Mucosa of gallbladder (tissue), 1 donor: ENCODE measurements at places on chromosomes 1 and 21. TPM values are rescaled to one million over a fixed set of nuclear protein-coding genes. Genes with fewer than 3 reads are reported as not detected.

- no peak for DNase-seq
Observed at GRCh38 chr1:152866321-152866720, 6.5 kb downstream of the LCE7A start.

- no peak for DNase-seq
Observed at GRCh38 chr1:211484755-211485479, 7.0 kb downstream of the RD3 start.

CRNN gene
- not detected for total RNA-seq

RGS2 gene
- total RNA-seq: 59.7 TPM

ATXN7L2 gene
- total RNA-seq: 5.4 TPM

DNA sequence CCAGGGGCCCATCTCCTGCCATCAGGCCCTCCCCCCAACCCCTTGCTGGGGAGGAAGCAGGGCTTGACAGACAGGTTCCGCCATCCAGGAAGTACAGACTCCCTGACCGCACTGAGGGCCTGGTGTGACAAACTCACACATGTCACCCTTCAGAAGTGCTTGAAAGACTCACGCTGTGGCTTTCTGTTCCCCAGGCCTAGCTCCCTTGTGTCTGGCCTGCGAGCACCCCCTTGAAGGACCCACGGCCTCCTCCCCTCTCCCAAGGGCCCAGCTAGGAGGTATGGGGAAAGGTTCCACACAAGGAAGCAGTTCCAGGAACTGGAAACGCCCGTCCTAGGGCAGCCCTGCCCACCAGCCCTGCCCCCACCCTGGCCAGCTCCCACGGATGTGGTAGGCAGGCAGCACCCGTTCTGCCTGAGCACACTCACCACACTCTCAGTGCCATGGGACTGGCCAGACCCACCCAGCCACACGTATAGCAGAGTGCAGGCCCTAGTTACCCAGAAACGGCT lies 26.7 kb downstream of the SLC2A1 start:
- DNase-seq: peak; percentile 78

GPR3 gene
- total RNA-seq: 0.09 TPM

IBA57 gene
- total RNA-seq: 12.8 TPM

DNA sequence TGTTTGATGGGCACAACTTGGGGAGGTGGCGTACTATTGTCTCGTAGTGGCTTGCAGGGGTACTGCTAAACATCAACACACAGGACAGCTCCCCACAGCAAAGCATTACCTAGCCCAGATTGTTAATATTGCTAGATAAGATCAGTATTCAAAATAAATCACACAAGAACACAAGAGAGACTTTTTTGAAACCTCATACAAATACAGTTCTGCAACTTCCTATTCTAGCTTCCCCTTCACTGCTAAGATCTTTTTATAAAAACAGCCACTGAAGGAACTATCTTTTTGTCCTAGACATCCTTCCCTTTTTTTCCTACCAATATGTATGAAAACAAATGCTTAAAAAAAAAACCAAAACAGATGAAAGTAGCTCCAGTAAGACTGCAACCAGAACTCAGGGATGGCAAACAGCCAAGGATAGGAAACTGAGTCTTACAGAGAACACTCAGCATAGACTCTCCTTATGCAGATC lies 137.8 kb upstream of the KRTAP19-8 start:
- DNase-seq: no peak

- no peak for DNase-seq
Observed at GRCh38 chr1:176857632-176858031, 306.9 kb downstream of the ASTN1 start.

GADD45A gene
- 60.9 TPM for total RNA-seq

ZRANB2 gene
- 65.4 TPM for total RNA-seq

DNA sequence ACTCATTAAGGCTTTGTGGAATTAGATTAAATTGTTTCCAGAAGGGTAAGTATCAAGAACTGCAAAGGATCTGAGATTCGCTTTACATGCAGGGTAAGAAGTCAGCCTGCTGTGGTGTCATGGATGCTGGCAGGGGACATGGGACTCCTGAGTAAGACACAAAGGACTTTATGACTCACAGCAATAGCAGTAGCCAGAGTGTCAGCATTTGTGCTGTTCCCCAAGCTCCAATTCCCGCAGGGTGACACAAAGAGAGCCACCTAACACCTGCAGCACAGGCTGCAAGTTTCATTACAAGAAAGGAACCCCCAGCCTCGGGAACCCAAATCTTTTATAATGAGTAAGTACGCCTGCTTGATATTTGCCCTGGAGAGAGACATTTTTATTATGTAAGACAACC lies 298.1 kb upstream of the POU3F1 start:
- DNase-seq: no peak

DNA sequence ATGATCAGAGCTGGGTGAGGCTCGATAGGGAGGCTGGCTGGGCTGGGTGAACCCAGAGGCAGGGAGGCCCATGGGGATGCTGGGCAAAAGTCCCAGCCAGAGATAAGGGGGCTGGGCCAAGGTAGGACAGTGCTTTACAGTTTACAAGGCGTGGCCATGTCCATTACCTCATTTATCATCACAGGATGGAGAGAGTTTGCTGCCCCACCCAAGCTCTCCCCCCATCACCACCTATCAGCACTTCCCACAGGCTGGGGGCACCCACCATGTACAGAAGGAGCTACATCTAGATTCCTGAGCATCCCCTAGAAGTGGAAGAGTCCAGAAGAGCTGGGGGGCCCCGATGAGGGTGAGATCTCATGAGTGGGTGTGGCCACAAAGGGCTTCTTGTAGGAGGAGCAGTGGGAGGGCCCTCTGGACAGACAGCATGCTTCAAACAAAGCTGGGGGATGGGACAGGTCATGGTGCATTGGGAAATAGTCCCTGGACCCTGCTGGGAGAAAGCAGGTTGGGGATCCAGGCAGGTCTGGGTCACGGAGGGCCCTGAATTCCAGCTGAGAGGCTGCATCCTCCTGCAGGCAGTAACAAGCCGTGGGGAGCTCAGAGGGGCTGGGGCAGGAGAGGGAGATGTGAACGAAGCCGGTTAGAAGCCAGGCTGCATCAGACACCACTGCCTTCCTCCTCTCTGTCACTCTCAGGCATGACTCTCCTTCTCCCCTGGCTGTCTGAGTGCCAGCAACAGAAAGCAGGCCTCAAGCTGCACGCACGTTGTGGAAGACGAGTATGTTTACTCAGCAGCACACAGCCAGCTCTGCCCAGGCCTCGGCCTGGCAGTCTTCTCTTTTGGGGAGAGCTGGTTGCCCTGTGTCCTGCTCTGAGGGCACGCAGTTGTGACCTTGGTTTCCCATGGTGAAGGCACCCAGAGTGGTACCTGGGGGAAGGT lies 202.3 kb downstream of the HIVEP3 start:
- no peak for DNase-seq

OR2T33 gene
- total RNA-seq: not detected

MSTO1 gene
- 29.9 TPM for total RNA-seq

- no peak for DNase-seq
Observed at GRCh38 chr1:245201827-245202226, 47.0 kb downstream of the KIF26B start.

- no peak for DNase-seq
Observed at GRCh38 chr1:205447457-205448341, 8.1 kb downstream of the BLACAT1 start.

DNAI4 gene
- total RNA-seq: 17.1 TPM

- DNase-seq: peak; percentile 33
Observed at GRCh38 chr1:44500181-44501046, 95.4 kb downstream of the RNF220 start.

PPFIA4 gene
- 7.0 TPM for total RNA-seq

DNA sequence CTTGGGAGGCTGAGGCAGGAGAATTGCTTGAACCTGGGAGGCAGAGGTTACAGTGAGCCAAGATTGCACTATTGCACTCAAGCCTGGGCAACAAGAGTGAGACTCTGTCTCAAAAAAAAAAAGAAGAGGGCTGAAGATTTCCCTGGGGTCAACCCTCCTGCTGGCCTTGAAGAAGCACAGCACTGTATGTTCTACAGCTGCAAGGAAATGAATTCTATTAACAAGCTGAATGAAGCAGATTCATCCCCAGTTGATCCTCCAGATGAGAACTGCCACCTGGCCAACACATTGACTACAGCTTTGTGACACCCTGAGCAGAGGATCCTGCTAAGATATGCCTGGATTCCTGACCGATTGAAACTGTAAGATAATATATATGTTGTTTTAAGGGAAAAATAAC lies 129.5 kb downstream of the ADSS2 start:
- no peak for DNase-seq

CSMD2 gene
- total RNA-seq: 6.5 TPM

TFF2 gene
- total RNA-seq: 115 TPM

DNA sequence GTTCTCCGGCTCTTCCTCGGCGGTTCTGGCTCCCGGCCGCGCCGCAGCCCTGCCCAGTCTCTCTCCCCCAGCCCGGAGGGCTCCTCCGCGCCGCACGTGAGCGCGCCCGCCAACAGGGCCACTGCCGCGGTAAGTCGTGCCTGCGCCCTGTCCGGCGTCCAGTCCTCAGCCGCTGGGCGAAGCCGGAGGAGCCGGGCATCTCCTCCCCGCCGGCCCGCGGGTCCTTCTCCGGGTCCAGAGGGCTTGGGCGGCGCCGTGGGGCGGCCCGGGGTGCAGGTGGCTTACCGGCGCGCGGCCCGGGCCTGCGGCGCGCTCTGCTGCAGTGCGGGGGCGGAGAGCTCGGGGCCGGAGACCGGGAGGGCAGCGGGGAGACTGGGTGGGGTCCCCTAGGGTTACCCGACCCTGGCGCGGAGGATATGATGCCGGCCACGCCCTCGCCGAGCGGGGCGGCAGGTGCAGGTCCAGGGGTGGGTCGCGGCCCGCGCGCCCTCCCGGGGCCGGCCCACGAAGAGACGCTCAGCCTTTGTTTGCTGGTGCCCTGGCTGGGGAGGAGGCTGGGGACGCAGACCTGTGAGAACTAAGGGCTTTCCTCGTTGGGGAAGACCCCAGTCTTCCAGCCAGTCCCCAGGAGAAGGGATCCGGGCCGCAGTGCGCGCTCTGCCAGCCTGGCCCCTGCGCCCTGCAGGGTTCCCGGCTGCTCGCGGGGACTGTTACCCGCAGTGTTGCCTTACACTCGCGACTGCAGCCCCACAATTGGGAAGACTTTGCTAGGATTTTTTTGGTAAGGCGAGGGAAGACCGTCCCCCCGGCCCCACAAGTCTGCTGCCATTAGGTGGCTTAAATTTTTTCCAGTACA lies at the start of gene DOP1B:
Gene DOP1B (plus strand): TSS at position 10 of the 856 bp plus-strand sequence. CDS start 7,910 bp downstream, outside the sequence.
- peak; percentile 29 for DNase-seq

PALMD gene
- total RNA-seq: 5.9 TPM

LHX8 gene
- 0.83 TPM for total RNA-seq

THEM5 gene
- total RNA-seq: not detected

- no peak for DNase-seq
Observed at GRCh38 chr1:110556471-110556807, 37.5 kb upstream of the KCNA10 start.

CD1B gene
- not detected for total RNA-seq

- no peak for DNase-seq
Observed at GRCh38 chr1:229437443-229437842, 3.5 kb upstream of the ACTA1 start.

LRRC7 gene
- 4.1 TPM for total RNA-seq

DNA sequence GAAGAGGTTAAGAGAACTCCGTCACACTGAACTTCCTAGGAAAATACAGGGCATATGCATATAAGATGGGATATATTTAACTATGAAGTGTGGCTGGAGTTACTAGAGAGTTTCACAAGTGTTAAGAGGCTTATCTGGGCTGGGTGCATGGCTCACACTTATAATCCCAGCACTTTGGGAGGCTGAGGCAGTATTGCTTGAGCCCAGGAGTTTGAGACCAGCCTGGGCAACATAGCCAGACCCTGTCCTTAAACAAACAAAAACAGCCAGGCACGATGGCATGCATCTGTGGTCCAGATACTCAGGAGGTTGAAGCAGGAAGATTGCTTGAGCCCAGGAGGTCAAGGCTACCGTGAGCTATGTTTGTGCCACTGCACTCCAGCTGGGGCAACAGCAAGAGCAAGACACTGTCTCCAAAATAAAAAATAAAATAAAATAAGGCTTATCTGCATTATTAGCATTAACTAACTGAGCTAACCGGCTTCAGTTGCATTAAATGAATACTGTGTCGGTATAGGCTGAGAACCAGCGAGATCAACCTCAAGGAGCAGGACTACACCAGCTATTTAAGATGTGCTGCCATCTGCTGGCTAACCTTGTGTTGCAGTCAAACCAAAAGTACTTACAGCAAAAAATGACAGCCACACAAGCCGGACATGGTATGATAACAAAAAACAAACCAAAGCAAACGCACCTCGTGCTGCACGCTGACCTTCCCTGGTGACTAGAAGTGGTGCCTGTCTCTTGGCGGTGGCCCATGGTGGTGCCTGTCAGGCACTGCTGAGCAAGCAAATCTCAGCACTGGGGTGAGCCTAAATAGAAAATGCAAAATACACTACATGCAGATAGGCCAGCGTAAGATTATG lies 19.7 kb upstream of the RBBP5 start:
- peak; percentile 72 for DNase-seq

GRCh38 chr1:116559304-116559761 lies 11.5 kb downstream of the CD58 start:
- DNase-seq: no peak

DNA sequence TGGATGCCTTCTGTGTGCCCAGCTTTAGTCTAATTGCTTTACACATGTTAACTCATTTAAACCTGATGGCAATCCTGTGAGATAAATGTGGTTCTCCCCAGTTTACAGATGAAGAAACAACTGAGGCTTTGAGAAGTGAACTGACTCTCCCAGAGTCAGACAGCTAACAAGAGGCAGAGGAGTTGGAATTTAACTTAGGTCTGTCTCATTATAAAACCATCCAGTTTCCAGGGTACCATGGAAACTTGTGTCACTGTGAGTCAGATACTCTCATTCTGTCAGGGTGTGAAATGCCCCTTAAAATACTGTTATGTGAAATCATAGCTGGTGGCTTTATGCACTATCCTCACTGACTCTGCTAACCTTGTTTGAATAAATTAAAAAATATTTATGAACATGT lies 206.6 kb downstream of the PBX1 start:
- DNase-seq: no peak

DNA sequence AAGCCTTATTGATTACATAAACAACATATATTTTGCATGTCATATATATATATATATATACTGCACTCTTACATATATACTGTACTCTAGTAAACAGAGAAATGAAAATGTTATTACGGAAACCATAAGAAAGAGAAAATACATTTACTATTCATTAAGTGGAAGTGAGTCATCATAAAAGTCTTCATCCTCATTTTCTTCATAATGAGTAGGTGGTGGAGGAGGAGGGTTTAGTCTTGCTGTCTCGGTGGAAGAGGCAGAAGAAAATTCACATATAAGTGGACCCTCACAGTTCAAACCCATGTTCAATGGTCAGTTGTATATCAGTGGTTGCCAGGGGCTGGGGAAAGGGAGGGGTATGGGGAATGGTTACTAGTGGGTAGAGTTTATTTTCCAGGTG lies 8.0 kb upstream of the IFNLR1 start:
- no peak for DNase-seq

- peak; percentile 95 for DNase-seq
Observed at GRCh38 chr1:161013488-161014230, 7.3 kb downstream of the F11R start.

- DNase-seq: no peak
Observed at GRCh38 chr1:116842654-116843053, 67.1 kb upstream of the PTGFRN start.
